Activated CD4-positive, alpha-beta T cell treated with anti-CD3 and anti-CD28 coated beads, Interleukin-2, amount 50 U/mL, for 24 hours (primary cell): ENCODE measurements at places on chromosomes 2 and 18.

DNA sequence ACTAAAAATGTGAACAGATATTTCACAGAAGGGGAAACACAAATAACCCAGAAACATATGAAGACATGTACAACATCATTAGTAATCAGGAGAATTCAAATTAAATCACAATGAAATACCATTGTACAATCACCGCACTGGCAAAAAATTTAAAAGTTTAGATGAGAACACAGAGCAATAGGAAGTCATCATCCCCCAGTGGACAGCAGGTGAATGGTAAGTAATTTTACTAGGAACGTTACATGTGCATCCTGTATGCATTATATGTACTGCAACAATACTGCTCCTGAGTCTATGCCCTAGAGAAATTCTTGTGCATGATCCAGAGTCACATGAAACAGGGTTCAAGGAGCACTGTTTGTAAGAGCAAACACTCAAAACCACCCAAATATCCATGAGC lies 713.8 kb downstream of the NRXN1 start:
- no peak for DNase-seq

GRCh38 chr2:150100336-150100735 lies 387.1 kb downstream of the RND3 start:
- no peak for DNase-seq

DNA sequence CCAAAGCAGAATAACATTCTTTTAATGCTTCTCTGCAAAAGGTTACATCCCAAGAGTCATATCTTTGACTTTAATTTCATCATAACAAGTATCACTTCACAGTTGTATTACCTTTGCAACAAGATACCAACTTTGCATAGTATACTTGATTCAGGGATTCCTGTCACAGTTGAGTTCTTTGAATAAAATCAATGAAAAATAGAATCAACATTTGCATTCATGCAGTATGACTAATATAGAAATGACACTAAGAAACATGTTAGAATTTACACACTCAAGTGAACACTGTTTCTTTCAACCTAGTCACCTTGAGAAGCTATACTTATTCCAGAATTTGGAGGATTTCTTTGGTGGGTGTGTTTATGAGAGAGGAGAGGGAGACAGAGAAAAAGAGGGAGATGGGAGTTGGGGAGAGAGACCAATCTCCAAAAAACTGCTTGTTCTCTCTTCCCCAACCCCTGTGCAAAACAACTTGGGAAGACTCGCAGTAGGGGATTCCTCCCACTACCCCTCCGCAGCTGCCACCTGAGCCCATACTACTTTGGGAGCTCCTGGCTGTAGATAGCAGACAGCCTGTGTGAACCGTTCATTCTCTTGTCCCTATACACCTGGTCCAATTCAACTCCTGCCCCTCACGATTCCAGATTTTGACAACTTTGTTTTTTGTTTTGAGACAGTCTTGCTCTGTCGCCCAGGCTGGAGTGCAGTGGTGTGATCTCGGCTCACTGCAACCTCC lies 57.7 kb downstream of the PELI1 start:
- no peak for DNase-seq

DNA sequence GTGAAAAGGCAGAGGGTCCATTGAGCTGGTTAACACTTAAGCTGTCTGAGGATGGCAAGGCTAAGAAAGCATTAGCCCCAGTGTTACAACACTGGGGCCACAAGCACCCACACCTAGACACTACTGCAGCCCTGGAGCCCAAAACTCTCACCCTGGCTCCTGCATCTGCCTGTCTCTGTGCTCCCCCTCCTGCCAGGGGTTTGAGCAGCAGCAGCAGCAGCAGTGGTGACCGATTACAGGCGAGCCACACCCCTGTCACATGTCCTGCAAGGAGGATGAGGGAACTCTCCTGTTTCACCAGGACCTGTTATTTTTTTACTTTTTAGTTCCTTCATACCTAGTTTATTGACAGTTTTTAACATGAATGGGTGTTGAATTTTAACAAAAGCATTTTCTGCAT lies 326.7 kb upstream of the MAP2 start:
- no peak for DNase-seq

DNA sequence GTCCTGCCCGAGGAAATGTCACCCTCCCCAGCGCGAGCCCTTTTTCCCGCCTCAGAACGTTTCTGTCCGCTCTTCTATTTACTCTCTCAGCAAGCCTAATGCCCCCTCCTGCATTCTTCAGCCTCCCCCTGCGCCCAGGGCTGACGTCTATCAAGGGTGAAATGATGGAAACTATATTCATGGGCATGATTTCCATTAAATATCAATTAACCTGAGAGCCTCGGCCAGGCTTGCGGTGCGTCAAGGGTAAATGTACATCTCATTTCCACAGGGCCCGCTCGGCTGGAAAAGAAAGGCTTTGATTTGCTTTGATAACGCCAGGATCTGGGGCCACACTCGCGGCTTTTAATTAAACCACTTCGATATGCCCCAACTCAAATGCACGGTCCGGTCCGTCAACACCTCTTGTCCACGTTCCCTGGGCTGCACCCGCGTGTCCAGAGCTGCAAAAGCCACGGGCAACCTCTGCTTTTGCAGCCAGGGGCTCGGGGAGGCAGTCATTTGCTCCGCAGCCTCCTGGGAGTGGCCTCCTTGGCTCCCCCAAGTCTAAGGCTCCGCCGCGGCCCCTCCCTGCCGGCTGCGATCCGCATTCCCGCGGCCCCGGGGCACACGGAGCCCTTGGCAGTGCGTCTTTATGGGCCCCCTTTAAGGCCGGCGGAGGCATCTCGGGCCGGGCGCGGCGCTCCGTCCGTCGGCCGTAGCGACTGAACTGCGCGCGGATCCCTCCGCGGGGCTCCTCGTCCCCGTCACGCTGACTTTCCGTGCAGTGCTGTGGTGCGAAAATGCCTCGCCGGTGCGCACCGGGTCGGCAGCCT lies at the start of gene HOXD8:
Gene HOXD8, plus strand, starts transcription at position 724 of the 815 bp plus-strand sequence. CDS start 662 bp downstream, outside the sequence.
- DNase-seq, result no peak

- peak; percentile 11 for DNase-seq
Observed at GRCh38 chr2:24164416-24164973, 10.4 kb upstream of the FAM228A start.

DNA sequence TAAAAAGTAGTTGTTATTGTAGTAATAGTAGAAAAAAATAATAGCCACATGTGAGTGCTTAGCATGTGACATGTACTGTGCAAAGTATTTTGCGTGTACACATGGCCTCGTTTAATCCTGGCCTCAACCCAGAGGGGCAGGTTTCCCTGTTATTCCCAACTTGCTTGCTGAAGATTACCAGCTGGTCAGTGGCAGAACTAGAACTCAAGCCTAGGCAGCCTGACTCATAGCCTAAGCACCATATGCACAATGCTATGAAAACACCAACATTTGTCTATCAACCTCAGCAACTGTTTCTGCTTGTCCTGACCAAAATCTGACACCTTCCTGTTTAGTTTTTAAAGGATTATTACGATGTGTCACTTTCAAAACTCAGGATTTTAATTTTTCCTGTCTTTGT lies 234.9 kb upstream of the SMAD7 start:
- DNase-seq, result no peak

GRCh38 chr2:101775636-101776035 lies 78.1 kb downstream of the MAP4K4 start:
- no peak for DNase-seq

DNA sequence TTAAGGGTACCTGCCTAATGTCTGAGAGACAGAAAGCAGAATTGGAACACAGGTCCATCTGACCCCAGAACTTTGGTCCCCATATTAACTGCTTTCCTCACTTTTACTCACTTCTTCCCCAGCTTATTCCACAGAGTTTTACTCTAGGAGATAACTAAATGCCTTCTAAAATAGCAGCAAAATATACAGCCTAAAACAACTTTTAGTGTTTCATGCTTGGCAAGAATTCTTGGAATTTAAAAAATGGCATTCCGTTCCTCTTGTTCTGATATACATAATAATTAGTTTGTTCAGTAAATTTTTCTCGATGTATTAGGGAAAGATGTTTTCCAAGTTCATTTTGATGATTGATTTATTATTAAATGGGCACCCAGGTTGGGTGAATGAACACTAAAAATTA lies 151.9 kb downstream of the FHOD3 start:
- no peak for DNase-seq

- DNase-seq, result no peak
Observed at GRCh38 chr2:144632809-144633208, 112.9 kb upstream of the ZEB2 start.

DNA sequence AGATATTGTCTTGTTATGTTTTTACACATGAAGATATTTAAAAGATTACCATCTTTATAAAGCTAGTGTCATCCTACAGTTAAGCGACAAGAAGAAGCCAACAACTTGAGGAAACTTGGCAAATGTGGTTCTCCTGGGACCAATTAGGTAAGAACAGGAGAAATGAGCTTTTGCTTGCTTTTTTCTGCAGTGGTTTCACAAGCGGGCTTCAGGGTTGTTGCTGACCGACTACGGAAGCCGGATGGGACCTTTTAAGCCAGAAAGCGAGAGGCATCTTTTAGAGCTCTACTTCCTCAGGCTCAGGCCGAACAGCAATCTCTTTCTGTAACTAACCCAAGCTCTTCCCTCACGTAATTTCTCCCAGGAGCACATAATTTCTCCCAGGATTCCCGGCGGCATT lies 256.5 kb downstream of the CNTNAP5 start:
- DNase-seq, result no peak

DNA sequence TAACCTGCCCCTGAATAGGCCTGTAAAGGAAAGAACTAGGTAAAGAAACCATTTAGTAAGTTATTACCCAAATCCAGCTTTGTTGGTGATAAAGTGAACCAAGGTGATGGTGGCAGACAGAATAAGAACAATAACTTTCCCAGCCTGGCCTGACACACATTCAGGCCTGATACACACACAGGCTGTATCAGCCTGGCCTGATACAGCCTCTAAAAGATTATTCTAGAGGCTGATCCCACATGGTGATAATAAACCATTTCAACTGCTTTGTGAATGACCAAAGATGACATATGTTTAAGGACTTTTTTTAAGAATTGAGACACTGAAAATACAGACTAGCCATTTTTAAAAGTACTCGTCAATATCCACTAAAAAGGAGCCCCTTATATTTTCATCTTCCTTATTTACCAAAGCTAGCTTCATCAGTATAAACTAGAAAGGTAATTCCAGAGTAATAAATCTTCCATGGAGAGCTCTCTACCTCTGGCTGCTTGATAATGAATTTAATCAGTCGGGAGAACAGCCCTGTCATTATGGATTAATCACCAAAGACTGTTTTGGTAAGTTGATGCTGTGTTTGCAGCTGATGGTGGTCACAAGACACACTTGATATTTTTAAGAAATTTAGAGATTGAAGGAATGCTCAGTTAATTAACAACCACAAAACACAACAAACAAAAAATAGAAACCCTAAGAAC lies 77.2 kb downstream of the SLC8A1 start:
- DNase-seq, result no peak

DNA sequence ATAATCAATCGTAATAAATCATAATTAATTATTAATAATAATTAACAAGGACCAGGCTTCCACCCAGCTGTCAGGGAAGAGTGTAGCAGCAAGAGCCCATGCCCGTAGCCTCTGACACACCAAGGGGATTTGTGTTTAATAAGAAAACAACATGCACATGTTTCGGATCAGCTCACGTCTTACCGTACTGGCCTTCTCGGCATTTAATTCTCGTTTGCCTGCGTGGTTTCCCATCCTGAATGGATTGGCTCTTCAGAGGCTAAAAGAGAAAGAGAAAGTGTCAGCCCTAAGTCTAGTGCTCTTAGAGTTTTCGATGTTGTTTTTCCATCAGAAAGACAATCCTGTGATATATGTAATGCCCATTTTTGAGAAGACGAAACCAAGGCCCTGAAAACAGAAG lies 27.6 kb downstream of the MBP start:
- no peak for DNase-seq

GRCh38 chr2:100676346-100676745 lies 113.6 kb downstream of the PDCL3 start:
- DNase-seq, result no peak

DNA sequence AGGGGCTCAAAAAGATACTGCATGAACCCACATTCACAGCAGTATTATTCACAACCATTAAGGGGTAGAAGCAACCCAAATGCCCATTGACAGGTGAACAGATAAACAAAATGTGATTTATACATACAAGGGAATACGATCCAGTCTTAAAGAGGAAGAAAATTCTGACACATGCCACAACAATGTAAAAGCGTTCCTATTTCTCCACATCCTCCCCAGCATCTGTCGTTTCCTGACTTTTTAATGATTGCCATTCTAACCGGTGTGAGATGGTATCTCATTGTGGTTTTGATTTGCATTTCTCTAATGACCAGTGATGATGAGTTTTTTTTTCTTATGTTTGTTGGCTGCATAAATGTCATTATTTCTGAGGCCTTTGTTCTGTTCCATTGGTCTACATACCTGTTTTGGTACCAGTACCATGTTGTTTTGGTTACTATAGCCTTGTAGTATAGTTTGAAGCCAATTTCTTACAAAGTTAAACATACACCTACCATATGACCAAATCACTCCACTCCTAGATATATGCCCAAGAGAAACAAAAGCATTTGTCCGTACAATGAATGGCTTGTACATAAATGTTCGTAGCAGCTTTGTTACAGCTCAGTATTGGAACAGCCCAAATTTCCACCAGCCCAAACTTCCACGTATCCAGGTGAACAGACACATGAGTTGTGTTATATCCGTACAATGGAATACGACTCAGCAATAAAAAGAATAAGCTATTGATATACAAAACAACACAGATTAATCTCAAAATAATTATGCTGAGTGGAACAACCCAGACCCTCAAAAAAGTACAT lies 85.1 kb downstream of the TMEM131 start:
- DNase-seq, result no peak

DNA sequence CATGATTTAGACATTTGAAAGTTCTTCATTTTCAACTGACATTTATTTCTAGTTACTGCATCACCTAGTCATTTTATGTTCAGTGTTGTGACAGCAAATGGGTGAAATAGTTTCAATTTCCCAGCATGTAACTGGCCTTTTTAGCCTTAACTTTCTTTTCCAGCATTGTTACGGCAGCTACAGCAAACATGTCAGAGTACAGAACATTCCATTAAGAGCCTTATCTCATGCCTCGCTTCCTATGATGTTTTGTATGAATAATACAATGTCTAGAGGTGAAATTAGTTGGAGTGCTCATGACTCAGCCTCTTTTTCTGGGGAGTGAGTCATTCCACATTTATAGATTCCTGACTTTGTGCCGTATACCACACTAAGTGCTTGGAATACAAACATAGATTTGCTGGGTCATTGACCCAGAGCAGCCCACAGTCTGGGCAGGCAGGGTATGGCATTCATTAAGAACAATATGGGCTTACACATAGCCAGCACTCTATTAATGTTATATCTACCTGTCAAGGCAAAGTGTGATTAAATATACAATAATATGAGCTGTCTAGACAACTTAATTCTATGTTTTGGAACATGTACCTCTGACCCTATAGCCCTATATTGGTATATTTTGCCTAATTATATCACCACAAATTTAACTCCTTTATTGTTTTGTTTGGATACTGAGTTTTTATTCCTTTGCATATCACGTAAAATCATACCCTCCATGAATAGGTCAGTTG lies 72.2 kb downstream of the MAP2 start:
- no peak for DNase-seq

GRCh38 chr2:50347358-50348044 lies 684.4 kb downstream of the NRXN1 start:
- DNase-seq, result no peak
